Fibroblast of skin of right biceps (primary cell): ENCODE measurements at places on chromosomes 7 and 10.
A peak's percentile ranks its signal among the peaks of the same experiment; 100 is the strongest.

DNA sequence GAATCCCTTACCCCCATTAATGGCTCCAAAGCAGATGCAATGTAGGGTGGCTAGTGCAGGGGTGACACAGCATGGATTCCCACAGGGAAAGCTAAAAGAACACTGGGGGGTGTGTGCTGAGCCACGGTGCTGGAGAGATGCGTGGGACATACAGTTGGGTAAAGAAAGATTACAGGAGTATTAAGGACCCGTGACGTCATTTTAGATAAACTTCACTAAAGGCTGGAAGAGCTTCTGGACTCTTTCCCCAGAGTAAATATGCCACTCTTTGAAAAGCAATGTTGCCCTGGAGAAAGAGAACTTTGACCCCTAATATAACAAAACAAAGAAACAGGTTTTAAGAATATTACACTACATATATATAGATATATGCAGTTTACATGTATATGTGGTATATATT lies 481.5 kb upstream of the VSTM2A start:
- no peak for DNase-seq

DNA sequence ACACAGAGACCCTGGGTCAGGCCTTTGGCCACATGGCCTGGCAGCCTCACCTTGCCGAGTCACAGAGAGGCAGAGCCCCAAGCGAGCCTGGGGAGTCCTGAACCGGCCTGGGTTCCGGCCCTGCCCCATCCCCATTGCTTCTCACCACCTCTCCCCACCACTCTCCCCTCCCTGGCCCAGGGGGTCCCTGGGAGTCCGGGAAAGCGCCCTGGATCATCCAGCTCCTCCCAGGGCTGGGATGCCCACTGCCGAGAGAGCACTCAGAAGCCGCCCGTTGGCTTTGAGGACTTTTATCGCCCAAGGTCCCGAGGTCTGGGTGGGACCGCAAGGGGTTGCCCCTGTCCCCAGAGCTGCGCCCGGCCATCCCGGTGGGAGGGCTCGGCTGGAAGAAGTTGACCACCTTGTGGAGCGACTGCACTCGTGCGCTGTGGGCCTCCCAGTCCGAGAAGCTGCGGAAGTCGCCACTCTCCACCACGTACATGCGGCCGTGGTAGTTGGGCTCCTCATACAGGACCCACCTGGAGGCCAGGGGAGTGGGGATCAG lies 8.1 kb downstream of the CRYGN start:
- no peak for DNase-seq

GRCh38 chr10:30098629-30099028 lies 39.2 kb upstream of the JCAD start:
- peak; percentile 97 for DNase-seq

DNA sequence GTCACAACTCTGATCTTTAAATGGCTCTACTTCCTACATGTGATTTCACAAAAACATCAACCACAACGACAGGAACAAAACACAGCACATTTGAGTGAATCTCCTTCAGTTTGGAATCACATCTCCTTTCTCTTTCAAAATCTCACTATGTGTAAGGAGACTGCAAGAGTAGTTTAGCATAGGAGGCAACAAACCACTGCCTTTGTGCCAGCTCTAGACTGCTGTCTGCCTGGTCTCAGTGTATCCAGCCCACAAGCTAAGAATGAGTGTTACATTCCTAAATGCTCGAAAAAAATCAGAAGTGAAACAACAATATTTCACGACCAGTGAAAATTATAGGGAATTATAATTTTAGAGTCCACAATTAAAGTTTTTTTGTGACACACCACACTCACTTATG lies 217.0 kb upstream of the STEAP4 start:
- no peak for DNase-seq

GRCh38 chr10:123854003-123854402 lies 37.6 kb downstream of the CPXM2 start:
- no peak for DNase-seq

GRCh38 chr7:14761510-14762296 lies 140.8 kb downstream of the DGKB start:
- DNase-seq, result peak; percentile 81

DNA sequence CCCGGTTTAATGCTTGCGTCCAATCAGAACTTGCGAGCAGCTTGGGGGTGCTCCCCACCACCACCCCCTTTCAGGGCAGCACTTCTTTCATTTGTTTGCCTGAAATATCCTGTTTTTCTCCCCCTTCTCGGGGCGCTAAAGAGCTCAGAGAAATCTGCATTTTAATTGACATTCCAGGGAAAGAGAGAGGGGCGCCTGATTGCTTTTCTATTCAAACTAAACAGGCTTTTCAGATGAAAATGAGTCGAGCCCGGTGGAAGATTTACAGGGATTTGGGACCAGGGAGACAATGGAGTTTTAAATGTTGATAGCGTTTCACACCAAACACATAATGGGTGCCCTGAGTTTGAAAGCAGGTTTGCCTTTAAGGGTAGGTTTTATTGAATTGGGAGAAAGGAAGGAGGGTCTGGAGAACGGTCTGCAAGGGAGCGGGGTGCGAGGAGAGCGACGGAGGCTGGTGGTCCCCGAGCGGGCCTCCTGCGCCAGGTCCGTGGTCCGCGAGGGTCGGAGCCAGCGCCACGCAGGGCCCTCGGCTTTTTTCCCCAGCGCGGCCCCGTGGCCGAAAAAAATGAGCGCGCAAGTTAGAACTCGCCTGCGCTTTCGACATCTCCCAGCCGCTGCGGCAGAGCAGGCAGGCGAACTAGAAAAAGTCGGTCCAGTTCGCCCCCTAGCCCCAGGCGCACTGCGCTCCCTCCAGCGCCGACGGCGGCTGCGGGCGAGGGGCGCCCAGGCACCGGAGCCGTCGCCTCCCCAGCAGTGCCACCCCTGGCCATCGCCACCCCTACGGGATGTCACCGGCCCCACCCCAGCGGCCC lies 1.3 kb downstream of the FGFR2 start:
- peak; percentile 35 for DNase-seq

GRCh38 chr10:22325272-22326144 lies 4.6 kb downstream of the BMI1 start:
- DNase-seq, result peak; percentile 67

- DNase-seq, result no peak
Measured at GRCh38 chr7:25879799-25880198, 272.2 kb upstream of the NFE2L3 start.

DNA sequence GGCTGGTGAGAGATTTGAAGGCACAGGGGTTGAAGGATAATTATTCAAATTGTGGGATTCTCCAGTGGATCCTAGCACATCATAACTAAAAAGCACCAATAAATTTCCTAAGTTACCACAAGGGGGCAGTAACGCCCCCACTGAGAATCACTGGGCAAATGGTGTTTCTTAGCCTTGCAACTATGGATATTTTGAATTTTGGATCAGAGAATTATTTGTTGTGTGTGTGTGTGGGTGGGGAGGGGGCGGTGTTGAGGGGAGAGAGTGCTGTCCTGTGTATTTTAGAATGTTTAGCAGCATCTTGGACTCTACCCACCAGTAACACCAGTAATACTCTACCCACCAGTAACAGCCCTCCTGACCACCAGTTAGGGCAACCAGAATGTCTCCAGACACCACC lies 63.3 kb upstream of the PRKG1 start:
- no peak for DNase-seq

GRCh38 chr7:138979226-138979979 lies 1.8 kb downstream of the KIAA1549 start:
- DNase-seq, result no peak

GRCh38 chr10:91528080-91528479 lies 104.8 kb downstream of the PPP1R3C start:
- no peak for DNase-seq

- peak; percentile 73 for DNase-seq
Measured at GRCh38 chr7:142516038-142516501, 233.2 kb upstream of the PRSS1 start.

DNA sequence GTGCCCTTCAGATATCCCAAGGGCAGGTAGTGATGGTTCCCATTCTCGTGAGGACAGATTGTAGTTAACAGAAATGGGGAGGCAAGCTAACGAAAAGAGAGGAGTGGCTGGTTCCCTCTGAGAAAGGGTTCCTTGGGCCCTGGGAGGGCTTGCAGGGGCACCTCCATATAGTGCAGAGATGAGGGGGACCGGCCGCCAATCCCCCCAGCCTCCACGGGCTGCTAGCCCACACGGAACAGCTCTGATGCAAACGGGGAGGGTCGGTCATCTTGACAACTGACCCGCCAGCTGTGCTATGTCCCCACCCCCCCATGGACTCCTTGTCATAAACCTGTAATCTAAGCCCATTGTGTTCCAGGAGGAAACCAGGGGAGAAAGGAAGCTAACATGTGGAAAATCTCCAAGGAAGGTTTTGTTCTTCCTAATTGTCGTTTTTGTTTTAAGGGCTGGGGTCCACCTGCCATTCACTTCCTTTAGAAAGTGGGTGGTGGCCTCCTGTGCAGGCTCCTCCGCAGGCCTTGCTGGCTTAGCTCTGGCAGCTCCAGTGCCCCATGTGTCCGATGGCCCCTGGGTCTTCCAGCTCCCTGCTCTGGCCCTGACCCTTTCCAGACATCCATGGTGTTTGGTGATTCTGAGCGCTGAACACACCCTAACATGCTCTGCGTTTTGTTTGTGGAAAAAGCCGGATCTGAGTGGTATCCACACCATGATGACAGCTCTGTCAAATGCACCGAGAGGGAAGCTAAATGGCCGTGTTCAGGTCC lies 15.9 kb downstream of the ADCY1 start:
- no peak for DNase-seq

DNA sequence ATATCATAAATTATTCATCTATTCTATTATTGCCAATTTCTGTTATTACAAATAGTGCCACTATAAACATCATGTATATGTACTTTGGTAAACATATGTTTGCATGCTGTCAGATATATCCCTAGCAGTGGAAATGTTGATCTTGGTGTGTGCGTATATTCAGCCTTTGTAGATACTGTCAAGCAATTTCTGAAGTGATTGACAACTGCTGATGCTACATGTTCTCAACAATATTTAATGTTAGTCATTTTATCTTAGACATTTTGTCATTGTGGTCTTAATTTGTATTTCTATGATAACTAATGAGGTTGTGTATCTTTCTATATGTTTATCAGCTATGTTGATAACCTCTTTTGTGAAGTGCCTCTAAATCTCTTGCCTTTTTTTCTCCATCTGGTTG lies 186.5 kb upstream of the NRG3 start:
- no peak for DNase-seq
